ENCODE measurements at places on chromosomes 3 and 15.

GRCh38 chr3:36149447-36149865 is 230.8 kb upstream of the STAC start:
- no peak for DNase-seq

GRCh38 chr3:127475975-127476705 is 114.4 kb downstream of the TPRA1 start:
- DNase-seq, result no peak

DNA sequence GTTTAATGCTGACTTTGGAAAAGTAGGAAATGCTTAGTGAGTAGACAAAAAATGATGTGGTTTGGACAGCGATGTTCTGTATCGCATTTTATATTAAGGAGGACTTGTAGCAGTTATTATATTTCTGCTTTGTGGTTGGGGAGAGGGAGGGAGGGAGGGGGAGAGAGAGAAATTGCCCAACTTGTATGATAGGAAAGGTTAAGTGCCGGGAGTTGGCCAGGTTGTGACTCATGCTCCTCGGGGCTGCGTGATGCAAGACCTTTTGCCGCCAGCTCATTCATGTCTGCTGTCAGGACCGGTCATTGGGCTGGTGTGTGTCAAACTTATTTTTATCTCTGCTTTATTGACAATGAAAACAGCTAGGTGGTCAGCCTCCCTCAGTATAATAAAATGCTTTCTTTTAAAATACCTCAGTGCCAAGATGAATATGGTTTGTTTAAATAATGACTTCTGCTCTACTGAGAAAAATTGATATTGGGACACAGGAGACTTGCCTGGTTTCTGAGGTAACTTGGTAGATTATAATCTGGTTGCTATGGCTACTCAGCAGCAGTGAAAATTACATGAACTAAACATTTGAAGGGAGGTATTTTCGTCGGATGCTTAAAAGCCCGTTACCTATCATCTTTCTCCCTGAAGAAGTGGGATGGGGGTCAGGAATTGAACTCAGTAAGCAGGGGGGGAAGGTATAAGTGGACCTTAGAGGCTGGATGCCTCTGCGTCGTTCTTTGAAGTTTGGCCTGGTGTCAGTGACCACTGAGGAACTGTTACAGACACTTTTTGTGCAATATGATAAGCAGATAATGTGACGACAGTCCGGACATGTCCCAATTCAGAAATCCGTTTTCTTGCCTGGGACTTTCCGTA is 90.7 kb downstream of the FNDC3B start:
- DNase-seq, result no peak

- no peak for DNase-seq
Measured at GRCh38 chr3:2810723-2811122, 299.5 kb downstream of the IL5RA start.

GRCh38 chr15:59170295-59171066 is 36.2 kb upstream of the LDHAL6B start:
- no peak for DNase-seq

GRCh38 chr3:77475507-77475906 is 435.6 kb downstream of the ROBO2 start:
- no peak for DNase-seq

DNA sequence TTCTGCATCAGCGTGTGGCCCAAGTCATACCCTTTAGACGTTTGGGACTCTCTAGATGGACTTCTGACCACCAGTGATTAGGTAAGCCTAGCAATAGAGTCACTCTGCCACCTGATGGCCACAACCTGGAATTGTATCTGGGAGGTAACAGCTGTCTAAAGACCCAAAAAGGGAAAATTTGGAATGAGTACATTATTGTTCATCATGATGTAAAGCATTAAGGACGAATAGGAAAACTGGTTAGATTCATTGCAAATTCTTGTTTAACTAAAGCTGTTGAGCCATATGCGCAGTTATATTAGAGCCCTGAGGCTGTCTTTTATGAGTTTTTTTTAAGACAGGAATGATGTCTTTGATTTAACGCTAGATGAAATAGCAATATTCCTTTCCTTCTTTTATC is 63.6 kb downstream of the FAM81A start:
- DNase-seq, result no peak

DNA sequence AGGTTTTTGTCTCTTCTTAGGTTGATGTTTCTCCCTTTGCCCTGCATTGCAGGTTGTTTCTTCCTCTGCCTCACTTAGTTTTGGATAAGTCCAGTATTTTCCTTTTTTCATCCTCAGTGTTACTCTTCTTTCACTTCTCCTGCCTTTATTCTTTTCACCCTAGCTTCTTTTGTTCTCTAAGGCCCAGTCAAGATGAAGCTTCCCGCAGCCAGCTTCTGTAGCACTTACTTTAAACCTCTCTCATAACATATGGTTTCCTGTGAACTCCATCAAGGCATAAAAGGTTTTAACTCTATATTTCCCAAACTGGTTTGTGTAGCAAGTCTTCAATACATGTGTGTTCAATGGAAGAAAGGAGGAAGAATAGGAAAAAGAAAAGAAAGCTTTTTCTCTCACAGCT is 54.1 kb downstream of the TP63 start:
- no peak for DNase-seq

- no peak for DNase-seq
Measured at GRCh38 chr15:64836023-64836536, 5.6 kb upstream of the PLEKHO2 start.

GRCh38 chr15:64341961-64342360 is 14.0 kb downstream of the CSNK1G1 start:
- no peak for DNase-seq

DNA sequence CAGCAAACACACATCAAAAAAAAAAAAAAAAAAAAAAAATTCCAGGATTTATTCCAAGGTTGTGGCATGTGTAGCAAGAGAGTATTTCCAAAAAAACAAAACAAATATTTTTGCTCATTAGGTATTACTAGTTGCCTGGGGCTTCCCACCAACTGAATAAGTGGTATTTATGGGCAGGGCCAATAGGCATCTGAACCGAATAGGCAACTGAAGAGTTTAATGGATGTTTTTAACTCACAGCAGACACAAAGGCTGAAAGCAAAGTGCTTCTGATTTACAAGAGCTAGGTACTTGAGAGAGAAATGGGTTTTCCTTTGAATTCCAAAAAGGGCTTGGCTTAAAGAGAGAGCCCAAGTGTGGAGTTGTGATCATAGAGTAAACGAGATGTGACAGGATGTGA is 21.4 kb downstream of the EIF4E3 start:
- no peak for DNase-seq

DNA sequence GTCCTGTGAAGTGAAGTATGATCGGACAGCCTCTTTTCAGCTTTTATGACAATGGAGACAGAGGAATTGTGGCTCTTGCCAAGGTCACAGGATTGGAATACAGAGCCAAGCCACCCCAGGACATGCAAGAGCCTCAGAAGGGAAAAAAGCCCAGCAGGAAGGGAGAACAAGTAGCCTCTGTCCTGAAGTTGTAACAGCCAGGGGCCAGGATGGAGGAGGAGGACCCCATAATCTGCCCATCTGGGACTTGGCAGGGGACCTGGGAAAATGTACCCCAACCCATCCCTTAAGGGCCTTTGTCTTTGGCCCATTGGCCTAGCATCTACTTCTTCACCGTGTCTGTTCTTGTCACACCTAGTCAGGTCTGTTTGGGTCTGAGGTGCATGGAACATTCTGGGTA is 60.4 kb upstream of the POLG start:
- no peak for DNase-seq

DNA sequence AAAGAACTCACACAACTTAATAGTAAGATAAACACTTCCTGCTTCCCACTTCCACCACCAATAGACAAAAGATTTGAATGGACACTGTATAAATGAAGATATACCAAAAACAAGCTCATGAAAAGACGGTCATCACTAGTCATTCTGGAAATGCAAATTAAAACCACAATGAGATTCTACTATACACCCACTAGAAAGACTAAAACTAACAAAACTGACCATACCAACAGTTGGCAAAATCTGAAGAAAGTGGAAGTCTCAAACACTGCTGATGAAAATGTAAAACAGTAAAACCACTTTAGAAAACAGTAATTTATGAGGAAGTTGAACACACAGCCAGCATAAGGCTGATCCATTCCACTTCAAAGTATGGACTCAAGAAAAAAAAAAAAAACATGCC is 35.6 kb upstream of the CD96 start:
- DNase-seq, result no peak

DNA sequence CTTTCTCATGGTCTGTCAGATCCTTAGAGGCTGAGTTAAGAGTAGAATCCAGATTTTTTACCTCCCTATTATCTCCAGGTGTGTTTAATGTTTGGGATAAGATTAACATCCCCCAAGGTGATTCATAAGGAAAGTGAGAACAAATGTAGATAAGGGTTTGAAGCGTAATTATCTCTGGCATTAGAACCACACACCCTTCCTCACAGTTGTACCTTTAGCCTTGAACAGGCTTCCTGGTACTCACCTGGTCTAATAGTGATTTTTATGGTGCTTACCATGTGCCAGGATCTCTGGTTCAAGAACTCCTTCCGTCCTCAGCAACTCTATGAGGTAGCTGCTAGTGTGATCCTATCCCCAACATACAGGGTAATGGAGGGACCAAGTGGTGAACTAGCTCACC is 27.7 kb downstream of the SEMA6D start:
- DNase-seq, result no peak

DNA sequence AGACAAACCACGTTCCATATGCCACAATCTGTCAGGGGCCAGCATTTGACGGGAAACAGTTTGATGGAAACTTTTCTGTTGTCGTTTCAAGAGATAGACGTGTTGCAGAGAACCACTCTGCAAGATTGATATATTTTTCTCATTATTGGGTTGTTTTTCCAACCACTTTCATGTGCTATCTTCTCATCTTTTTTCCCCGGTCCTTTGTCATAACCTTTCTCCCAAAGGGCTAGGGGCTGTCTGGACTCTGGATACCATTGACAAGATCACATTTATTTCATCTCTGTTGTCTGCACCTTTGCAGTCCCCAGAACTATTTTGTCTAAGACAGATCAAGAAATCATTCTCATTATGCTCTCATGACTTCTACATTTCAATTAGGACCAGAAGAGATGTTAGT is 57.6 kb upstream of the SLC25A26 start:
- DNase-seq, result no peak

DNA sequence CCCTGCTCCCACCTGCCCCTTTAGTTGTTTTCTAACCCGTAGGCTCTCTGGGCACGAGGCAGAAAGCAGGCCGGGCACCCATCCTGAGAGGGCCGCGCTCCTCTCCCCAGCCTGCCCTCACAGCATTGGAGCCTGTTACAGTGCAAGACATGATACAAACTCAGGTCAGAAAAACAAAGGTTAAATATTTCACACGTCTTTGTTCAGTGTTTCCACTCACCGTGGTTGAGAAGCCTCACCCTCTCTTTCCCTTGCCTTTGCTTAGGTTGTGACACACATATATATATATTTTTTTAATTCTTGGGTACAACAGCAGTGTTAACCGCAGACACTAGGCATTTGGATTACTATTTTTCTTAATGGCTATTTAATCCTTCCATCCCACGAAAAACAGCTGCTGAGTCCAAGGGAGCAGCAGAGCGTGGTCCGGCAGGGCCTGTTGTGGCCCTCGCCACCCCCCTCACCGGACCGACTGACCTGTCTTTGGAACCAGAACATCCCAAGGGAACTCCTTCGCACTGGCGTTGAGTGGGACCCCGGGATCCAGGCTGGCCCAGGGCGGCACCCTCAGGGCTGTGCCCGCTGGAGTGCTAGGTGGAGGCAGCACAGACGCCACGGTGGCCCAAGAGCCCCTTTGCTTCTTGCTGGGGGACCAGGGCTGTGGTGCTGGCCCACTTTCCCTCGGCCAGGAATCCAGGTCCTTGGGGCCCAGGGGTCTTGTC is 48.5 kb downstream of the PGPEP1L start:
- no peak for DNase-seq

- no peak for DNase-seq
Measured at GRCh38 chr3:133276594-133276993, 123.3 kb upstream of the BFSP2 start.

GRCh38 chr15:41150279-41150678 is 34.2 kb upstream of the INO80 start:
- DNase-seq, result no peak

GRCh38 chr3:89246326-89246725 is 138.9 kb downstream of the EPHA3 start:
- no peak for DNase-seq

- DNase-seq, result no peak
Measured at GRCh38 chr15:35136321-35137189, 51.5 kb upstream of the NANOGP8 start.

GRCh38 chr3:128317101-128317697 is 149.5 kb downstream of the DNAJB8 start:
- no peak for DNase-seq

DNA sequence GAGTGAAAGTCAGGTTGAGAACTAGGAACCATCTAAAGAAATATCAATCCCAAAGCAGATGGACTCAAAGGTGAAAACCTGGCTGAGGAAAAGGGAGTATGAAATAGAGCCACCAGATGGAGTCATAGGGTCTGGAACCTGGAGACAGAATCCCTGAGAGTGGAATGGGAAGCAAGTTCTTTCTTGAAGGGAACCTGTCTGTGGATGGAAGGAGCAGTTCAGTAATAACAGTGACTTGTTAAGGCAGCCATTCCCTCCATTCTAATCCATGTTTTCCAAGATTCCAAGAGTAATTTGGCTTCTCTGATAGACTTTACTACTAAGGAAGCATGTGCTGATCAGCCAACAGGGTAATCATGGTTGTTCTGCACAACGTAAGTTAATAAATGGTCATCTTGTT is 22.5 kb upstream of the AQP9 start:
- no peak for DNase-seq

GRCh38 chr3:171192176-171192854 is 165.8 kb upstream of the SLC2A2 start:
- no peak for DNase-seq

- DNase-seq, result no peak
Measured at GRCh38 chr15:85691350-85692240, 103.1 kb downstream of the KLHL25 start.

DNA sequence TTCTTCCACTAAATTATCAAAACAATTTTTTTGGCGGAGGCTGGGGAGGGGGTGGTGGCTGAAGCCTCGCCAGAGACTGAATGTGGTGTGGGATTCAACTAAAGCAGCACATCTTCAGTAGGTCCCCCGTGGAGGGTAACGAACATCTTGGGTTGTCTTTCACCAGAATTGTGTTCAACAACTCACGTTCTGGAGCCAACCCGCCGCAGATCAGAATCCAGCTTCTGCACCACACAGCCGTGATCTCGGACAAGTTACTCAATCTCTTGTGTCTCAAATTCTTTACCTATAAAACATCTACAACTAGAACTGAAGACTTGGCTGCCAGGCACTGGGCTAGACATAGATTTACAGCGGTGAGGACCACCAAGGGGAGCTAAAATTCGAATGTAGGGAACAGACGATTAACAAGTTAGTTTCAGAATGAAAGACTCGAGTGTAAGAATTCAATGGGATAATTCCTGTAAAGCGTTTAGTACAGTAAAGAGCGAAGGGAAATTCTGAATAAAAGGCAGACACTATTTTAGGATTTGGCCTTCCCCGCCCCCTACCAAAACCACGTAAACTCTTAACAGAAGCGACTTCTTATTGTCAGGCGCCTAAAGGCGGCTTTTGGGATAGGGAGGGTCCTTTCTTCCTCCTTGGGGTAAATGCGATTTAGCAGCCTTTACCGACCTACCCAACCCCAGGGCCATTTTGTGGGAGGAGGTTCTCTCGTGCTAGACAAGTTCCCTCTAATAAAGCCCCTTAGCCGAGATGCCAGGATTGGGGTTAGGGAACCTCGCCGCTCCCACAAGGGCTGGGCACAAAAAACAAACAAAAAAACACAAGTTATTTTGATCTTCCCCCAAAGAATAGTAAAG is 697 bp upstream of the RAB5A start:
- DNase-seq, result no peak

- DNase-seq, result no peak
Measured at GRCh38 chr3:149203758-149204157, 17.9 kb downstream of the CP start.

GRCh38 chr3:144650380-144650779 is 678.8 kb downstream of the DIPK2A start:
- DNase-seq, result no peak

- DNase-seq, result no peak
Measured at GRCh38 chr3:153379516-153379915, 217.5 kb downstream of the RAP2B start.
